Epithelial cell of esophagus (primary cell): ENCODE measurements at places on chromosomes 2 and 18.
A peak's percentile ranks its signal among the peaks of the same experiment; 100 is the strongest.

GRCh38 chr2:120485096-120485495 is 139.2 kb downstream of the INHBB start:
- DNase-seq = no peak

DNA sequence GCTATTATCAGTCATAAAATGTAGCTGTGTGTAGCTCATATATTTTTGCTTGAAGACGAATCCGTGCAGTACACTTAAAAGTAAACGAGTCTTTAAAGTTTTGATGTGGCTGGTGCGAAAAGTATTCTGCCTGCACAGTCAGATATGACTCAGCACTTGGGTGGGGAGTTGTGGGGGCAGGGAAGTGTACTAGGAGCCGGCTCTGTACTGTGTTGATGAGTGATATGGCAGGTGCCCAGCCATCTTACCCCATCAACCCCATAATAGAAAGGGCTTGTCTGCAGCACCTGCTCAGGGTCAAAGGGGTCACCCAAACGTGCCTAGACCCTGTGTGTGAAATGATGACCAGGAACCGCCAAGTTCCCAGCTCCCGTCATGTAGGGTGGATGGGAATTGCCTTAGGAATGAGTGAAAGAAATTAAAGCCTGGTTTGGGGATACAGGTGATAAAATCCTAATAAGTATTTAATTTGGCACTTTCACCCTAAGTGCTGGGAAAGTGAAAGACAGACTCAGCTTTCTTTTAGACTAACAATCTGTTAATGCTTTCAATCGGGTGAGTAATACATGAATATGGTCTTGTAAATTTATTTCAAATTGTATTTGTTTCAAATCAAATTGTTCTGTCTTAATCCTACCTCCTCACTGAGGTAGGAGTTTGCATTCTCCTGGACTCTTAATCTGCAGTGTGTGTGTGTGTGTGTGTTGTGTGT is 48.0 kb downstream of the BCL2L11 start:
- DNase-seq = peak; percentile 87

DNA sequence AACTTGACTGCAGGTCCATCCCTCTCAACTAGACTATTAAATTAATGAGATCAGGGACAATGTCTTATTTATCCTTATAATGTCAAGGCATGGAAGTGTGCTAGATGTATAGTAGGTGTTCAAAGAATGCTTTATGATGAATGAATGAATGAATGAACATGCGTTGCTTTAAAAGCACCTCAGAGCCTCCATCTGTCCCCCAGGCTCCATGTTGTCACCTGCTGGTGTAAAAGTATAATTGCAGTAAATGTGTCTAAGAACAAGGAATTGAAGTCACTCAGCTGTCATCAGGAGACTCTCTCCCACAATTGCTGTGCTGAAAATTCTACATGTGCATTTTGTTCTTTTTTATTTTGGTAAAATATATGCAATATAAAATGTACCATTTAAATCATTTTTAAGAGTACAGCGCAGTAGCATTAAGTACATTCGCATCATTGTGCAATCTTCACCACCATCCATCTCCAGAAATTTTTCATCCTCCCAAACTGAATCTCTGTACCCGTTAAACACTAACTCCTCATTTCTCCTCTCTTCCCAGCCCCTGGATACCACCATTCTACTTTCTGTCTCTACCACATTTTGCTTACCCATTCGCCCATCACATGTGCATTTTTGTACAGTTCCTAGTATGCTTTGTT is 52.6 kb downstream of the GNAL start:
- peak; percentile 41 for DNase-seq

DNA sequence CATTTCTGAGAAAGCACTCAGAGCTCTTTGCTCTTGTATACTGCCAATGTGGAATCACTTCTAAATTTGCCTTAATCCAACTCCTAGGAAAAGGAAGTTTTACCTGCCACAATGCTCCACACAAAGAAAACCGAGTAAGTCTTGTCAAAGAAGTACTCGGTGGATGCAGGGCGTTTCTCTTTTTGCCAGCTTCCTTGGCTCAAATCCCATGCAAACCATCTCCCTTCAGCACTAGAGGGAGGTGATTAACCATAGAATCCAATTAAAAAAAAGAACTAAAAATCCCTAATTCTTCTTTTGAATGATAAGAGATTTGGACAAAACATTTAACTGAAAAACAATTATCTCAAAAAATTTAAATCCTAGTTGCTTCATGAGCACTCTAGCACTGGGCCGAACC is 129.0 kb downstream of the RPRM start:
- no peak for DNase-seq

DNA sequence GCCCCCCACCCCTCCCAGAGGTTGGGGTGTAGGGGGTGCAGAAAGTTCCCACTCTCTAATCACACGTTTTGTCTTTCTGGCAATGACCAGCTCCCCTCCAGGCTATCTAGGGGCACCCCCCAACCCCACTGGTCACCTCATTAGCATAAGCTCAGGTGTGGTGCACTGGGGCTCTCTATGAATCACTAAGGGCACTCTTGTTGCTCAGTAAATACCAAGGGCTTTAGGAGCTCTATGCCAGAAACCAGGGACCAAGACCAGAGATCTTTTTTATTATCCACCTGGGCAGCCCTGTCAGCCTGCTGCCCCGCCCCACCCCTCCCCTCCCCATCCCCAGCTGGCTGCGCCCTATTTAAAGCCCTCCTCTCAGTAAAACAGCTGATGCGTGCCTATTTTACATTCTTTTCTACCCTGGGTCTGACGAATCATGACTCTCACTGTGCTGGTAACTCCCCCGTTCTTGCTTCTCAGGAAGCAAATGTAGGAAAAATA is 24.3 kb downstream of the NCK2 start:
- peak; percentile 66 for DNase-seq

DNA sequence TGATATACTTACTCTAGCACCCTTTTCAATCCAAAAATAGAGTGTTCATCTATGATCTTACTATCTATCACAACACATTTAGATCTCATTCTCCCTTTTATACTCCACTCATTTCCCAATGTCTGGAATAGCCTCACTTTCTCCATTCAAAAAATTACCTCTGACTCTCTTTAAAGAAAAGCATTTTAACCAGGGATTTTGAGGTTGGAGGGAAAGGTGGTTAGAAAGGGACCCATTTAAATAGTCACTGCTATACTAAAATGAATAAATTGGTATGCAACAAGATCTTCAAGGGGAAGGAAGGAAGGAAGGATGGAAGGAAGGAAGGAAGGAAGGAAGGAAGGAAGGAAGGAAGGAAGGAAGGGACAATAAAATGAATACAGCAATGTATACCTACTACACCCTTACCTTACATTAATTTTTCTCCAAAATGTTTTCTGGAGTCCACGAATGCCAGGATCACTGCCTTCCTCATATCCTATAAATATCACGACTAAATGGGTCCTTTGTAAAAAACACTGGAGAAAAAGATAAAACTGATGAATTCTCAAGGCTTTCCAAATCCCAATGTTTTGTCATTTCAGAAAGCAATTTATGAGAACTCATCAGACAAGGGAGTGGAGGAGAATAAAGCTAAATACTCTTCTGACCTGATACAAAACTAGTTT is 202.7 kb downstream of the ZEB2 start:
- DNase-seq = no peak

GRCh38 chr18:11383381-11383780 is 226.0 kb upstream of the SLC35G4 start:
- no peak for DNase-seq

DNA sequence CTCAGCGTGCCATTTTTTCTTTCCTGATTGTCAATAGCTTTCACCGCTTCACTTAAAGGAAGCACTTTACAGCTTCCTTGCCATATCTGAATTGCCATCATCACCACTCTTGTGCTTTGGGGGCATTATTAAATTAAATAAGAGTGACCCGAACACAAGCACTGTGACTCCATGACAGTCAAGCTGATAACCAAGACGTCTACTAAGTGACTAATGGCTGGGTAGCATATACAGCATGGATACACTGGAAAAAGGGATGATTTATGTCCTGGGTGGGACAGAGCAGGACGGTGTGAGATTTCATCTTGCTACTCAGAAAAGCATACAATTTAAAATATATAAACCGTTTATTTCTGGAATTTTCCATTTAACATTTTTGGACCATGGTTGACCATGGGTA is 24.3 kb upstream of the AFF3 start:
- DNase-seq = no peak

DNA sequence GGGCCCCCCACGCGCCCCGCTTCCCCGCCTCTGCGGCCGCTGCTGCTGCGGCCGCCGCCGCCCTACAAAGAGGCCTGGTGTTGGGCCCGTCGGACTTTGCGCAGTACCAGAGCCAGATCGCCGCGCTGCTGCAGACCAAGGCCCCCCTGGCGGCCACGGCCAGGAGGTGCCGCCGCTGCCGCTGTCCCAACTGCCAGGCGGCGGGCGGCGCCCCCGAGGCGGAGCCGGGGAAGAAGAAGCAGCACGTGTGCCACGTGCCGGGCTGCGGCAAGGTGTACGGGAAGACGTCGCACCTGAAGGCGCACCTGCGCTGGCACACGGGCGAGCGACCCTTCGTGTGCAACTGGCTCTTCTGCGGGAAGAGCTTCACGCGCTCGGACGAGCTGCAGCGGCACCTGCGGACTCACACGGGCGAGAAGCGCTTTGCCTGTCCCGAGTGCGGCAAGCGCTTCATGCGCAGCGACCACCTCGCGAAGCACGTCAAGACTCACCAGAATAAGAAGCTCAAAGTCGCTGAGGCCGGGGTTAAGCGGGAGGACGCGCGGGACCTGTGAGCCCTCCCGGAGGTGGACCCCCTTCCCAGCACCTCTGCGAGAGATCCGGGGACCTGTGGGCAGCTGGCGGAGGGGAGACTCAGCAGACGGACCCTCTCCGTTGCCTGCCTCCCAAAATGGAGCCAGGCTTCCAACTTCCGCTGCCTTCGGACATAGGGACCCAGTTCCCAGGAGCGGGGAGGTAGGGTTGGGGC is 1.9 kb downstream of the SP5 start:
- DNase-seq = peak; percentile 41

DNA sequence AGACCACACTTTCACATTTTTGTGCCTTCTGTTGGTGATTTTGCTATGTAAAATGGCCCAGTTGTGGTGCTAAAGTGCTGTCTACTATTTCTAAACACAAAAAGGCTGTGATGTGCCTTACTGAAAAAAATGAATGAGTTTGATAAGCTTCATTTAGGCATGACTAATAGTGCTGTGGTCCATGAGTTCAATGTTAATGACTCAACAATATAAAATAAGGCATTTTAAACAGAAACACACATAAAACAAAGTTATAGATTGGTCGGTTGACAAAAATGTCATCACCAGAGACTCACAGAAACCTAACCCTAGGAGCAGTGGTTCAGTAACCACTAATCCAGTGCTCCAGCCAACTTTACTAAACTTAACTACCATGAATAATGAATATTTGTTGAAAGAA is 160.0 kb downstream of the DNAH6 start:
- DNase-seq = no peak

GRCh38 chr18:63325086-63325686 is 5.6 kb upstream of the BCL2 start:
- DNase-seq = no peak

GRCh38 chr18:49015886-49016647 is 65.3 kb upstream of the SMAD7 start:
- DNase-seq = no peak

- DNase-seq = no peak
Measured at GRCh38 chr2:10495311-10495987, 47.3 kb upstream of the ODC1 start.

GRCh38 chr2:227862741-227863588 is 8.5 kb upstream of the DAW1 start:
- peak; percentile 93 for DNase-seq

DNA sequence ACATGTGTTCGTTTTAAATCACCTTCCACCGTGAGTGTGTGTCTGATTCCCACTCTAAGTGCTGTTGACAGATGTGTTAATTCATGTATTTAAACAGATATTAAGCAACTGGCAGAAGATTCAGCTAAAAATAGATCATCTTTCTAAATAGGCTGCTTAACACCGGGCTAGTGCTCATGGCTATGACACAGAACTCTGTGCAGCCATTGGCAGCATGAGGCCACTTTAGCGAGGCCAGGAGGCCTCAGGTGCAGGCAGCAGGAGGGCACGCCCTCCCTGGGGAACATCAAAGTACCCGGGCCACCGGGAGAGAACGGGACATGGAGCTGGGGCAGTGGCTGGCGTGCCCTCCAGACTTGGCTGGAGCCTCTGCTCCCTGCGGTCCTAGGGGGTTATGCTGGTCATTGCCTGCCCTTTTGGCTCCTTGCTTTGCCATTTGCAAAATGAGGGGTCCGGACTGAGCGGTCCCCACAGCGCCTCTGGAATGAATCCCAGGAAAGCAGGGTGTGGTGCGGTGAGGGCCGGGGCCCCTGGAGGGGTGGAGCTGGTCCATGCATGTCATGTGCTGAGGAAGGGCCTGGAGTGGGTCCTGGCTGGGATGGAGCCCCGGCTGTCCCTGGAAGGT is 62.8 kb upstream of the HDAC4 start:
- DNase-seq = no peak

DNA sequence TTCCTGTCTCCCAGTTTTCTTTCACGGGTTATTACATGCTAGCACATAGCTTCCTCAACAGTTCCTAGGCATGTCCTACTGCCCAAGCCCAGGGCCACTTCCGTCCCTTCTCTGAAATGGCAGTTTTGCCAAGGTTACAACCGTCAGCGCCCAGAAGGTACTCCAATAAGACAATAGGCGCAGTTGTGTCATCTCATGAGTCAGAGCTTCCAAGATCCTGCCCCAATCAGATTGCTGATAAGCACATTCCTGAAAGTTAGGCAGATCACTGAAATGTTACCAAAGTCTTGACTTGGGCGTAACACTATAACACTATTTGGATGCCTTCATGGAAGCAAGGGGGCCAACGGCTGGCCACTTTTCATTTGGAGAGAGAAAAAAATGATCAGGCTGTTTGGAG is 34.2 kb downstream of the GKN2 start:
- DNase-seq = peak; percentile 68

DNA sequence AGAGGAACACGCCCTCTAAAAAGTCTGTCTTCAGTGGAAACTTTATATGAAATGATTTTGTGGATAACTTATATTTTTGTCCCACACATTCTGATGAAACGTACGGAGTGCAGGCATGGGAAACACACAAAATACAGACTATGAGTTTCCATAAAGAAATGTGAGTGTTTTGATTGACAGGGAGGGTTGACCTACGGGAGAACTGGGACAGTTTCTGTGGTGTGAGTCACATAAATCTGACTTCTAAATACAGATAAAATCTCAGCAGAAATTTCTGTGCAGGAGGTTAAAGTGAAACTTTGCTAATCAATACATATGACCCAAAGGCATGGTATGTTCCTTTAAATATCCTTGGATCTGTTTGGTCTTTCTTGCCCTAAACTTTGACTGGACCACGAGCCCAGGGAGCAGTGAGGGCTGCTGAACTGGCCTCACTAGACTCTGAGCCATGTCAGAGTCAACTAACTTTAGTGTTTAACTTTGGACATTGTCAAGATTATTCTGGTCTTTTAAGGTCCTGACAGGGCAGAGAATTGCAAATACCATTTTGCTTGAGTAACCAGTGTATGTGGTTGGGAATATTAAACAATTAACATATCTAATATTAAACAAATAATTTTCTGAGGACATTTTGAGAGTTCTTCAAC is 206.9 kb upstream of the LYPD1 start:
- DNase-seq = no peak

DNA sequence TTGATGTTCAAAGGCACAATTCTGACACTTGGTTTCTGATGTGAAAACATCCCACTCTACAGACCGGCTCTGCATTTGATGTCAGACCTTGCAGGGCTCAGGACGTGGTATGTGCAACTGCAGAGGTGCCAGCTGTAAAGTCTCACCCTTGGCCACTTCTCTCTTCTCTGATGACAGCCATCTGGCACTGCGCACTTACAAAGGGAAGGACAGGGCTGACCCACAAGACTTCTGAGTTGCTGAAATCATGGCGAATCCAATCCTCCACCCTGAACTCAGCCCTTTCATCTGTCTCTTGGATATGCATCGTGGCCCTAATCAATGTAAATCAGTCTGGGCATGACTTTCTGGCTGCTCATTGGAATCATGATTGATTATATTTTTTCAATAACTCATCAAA is 82.5 kb downstream of the SEPTIN10 start:
- DNase-seq = no peak
